Endothelial cell (in vitro differentiated cells): ENCODE measurements at places on chromosomes 1 and 21.

DNA sequence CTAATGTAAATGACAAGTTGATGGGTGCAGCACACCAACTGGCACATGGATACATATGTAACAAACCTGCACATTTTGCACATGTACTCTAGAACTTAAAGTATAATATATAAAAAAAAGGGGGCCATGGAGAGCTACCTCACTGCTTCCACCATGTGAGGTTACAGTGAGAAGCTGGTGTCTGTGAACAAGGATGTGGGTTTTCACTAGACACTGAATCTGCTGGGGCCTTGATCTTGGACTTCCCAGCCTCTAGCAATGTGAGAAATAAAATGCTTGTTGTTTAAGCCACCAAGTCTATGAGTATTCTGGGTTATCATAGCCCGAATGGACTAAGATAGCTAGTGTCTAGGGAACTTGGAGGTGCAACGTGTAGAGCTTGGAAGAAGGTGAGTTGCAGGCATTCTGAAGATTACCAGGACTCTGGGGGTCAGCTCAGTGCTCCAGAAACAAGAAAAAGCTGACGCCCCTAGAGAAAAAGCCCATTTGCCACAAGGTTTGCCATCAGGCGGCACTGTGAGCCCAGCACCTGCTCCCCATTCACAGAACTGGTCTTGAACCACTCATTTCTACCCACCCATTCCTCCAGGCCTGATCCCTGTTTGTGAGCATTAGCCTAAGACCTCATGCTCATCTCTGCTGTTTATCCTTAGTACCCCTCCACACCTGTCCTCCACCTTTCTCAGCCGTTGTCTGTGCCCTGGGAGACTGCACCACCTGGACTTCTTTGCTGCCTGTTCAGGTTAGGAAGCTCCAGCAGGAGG is 15.1 kb upstream of the FYB2 start:
- no peak overlapping the region for H3K4me3 ChIP-seq
- DNase-seq: no peak
- no peak overlapping the region for H3K27ac ChIP-seq
- no peaks in the 10 kb centered on the region for H3K27me3 ChIP-seq
- H3K4me1 ChIP-seq: no peaks in the 10 kb centered on the region

- peaks cover 64% of the 10 kb centered on the region for H3K4me1 ChIP-seq
- H3K27ac ChIP-seq: no peak overlapping the region
- H3K27me3 ChIP-seq: peaks cover 31% of the 10 kb centered on the region
- H3K36me3 ChIP-seq: peaks cover 4% of the 10 kb centered on the region
- no peak for DNase-seq
These were observed 3.5 kb upstream of the ADORA1 start for GRCh38 chr1:203124011-203124410.

- peaks cover 7% of the 10 kb centered on the region for H3K27me3 ChIP-seq
- no peaks in the 10 kb centered on the region for H3K36me3 ChIP-seq
- H3K4me3 ChIP-seq: no peak overlapping the region
- H3K4me1 ChIP-seq: peaks cover 3% of the 10 kb centered on the region
- H3K27ac ChIP-seq: no peak overlapping the region
These were observed 10.3 kb upstream of the PTPN7 start for GRCh38 chr1:202170726-202171125.

DNA sequence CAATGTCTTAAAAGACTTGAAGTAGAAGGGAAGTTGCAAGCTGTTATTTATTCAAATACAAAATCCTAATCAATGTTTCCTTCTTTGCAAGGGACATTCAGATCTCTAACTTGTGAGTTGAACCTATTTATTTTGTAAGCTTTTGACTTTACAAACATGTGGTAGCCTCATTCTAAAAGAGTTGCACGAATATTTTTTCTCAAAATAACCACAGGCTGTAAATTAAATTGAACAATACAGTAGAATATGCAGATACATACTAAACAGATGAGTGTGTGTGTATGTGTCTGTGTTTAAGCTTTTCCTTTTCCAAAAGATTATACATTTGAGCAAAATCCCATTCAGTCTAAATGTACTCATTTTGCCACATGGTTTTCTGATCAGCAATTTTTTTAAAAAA is 4.8 kb upstream of the DYNLT5 start:
- H3K27ac ChIP-seq: no peak overlapping the region
- H3K27me3 ChIP-seq: peaks cover 2% of the 10 kb centered on the region
- no peak overlapping the region for H3K4me3 ChIP-seq
- H3K4me1 ChIP-seq: peaks cover 26% of the 10 kb centered on the region

DNA sequence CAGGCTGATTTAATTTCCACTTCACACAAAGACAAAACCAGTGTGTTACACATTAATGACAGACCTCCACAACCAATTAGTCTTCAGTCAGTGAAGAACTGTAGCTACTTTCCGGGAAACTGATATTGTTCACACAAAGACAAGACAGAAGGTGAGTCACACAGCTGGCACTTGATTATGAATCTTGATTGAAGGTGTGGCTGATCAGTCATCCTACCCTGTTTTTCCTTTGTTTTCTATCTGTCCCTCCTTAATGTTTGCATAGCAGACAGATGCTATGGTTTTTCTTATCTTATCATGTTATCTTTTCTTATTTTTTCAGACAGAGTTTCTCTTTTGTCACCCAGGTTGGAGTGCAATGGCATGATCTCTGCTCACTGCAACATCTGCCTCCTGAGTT is 185.1 kb upstream of the GREM2 start:
- H3K36me3 ChIP-seq: no peaks in the 10 kb centered on the region
- H3K4me1 ChIP-seq: no peaks in the 10 kb centered on the region
- H3K4me3 ChIP-seq: no peak overlapping the region
- DNase-seq: no peak
- H3K27me3 ChIP-seq: no peaks in the 10 kb centered on the region
- no peak overlapping the region for H3K27ac ChIP-seq
